CD4-positive, alpha-beta T cell treated with Interleukin-15 for 4 hours (primary cell): ENCODE measurements at places on chromosomes 2 and 18.

DNA sequence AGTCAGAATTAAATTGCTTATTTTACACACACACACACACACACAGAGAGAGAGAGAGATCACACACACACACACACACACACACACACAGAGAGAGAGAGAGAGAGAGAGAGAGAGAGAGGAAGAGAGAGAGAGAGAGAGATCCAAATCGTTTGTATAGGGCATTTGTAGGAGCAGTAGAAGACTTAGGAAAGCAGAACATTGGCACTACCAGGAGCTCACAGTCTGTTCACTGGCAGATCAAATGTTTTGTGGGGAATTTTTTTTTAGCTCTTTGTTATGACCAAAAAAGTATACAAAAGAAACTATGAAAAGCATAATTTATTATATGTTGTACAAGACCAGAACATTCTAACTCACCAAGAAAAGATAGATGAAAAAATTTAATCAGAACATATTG lies 81.8 kb downstream of the MBD5 start:
- no peak for DNase-seq

GRCh38 chr2:239355724-239356123 lies 45.1 kb downstream of the HDAC4 start:
- DNase-seq = no peak

DNA sequence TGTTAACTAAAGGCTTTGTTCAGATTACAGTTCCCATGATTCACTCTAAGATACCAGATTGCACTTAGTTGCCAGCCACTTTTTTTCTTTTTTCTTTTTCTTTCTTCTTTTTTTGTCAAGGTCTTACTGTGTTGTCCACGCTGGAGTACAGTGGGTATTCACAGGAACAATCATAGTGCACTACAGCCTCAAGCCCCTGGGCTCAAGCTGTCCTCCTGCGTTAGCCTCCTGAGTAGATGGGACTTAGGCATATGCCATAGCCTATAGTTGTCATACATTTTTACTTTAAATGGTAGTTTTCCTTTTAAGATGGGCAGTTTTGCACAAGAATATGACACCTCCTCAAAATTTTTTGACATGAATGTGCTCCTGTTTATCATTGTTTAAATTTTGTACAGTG lies 2.1 kb downstream of the UGP2 start:
- no peak for DNase-seq

- no peak for DNase-seq
These were observed 1.7 kb upstream of the FOSL2 start for GRCh38 chr2:28390746-28391563.

DNA sequence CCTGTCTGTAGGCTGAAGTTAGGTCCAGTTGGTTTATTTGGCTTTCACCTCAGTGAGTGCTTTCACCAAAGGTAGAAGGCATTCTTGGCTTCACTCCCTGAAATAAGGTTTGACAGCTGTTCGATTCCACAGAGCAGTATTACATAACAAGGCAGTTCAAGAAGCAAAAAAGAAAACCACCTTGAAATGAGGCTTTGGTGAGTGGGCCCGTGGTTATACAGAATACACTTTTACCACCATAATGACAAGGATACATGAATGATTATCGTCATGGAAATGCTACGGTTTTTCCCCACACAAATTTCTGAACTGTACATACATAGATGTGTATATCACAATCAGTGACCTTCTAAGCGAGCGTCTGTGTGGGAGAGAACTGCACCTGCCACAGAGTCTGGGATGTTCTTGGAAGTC lies 80.0 kb upstream of the CHRNA1 start:
- DNase-seq = no peak

GRCh38 chr2:16208921-16209320 lies 268.6 kb downstream of the MYCN start:
- DNase-seq = no peak

DNA sequence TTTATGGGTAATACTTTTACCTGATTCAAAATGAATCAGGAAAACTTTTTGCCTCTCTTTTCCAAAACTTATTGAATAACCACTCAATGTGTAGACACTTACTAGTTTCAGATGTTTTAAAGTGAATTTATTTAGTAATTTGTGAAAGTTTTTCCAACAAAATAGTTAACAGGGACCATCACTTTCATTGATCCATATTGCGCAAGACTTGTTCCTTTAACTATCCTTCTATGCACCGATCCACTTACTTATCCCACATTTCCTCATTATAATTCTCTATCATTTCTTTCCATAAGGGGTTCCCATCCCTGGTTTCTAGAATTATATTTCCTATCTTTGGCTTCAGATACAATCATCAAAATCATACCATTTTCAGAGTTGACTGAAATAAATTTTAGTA lies 48.3 kb downstream of the CDH19 start:
- DNase-seq = no peak

DNA sequence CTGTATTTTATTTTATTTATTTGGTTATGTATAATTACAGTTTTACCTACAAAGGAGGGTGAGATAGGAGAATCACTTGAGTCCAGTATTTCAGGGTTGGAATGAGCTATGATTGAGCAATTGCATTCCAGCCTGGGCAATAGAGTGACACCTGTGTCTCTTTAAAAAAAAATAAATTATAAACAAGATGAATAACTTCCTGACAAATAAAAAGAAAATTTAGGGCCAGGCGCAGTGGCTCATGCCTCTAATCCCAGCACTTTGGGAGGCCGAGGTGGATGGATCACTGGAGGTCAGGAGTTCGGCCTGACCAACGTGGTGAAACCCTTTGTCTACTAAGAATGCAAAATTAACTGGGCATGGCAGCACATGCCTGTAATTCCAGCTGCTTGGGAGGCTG lies 17.3 kb downstream of the MTA3 start:
- DNase-seq = no peak
